ENCODE measurements at places on chromosomes 5 and 9. TPM values are rescaled to one million over a fixed set of nuclear protein-coding genes. Genes with fewer than 3 reads are reported as not detected.

GABRP gene
- 0.75 TPM for total RNA-seq

PCDHB14 gene
- 2.0 TPM for total RNA-seq

RFESD gene
- 3.5 TPM for total RNA-seq

GBGT1 gene
- 10.6 TPM for total RNA-seq

NMUR2 gene
- total RNA-seq: not detected

F2RL2 gene
- total RNA-seq: 0.34 TPM

IL17B gene
- total RNA-seq: not detected

PCDHB4 gene
- total RNA-seq: 2.0 TPM

TSSK1B gene
- total RNA-seq: not detected

FBLL1 gene
- total RNA-seq: not detected

FYB1 gene
- 25.1 TPM for total RNA-seq
